ENCODE measurements at places on chromosomes 2 and 18. TPM values are rescaled to one million over a fixed set of nuclear protein-coding genes. Genes with fewer than 3 reads are reported as not detected.

DNA sequence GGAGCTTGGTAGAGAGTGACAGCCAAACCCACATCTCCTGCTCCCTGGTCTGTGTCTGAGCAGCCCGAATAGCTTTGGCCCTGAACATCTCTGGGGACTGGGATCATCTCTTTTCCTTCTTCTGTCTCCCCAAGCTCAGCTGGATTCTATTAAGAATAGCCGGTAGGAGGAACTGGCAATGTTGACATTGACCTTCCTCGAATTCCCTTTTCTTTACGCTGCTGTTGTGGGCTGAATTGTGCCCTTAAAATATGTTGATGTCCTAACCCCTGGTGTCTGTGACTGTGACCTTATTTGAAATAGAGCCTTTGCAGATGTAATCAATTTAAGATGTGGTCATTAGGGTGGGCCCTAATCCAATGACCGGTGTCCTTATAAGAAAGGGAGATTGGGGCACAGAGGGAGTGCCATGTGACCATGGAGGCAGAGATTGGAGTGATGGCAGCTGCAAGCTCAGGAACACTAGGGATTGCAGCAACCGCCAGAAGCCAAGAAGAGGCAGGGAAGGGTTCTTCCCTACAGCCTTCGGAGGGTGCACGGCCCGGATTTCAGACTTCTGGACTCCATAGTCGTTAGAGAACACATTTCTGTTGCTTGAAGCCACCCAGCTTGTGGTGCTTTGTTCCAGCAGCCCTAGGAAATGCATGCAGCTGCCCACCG, 5.8 kb upstream of the SFTPB start:
- no peak for DNase-seq

GRCh38 chr2:231612456-231613330, 20.0 kb downstream of the TEX44 start:
- DNase-seq: peak; percentile 100

- DNase-seq: no peak
Measured at GRCh38 chr18:4106407-4107033, 348.6 kb downstream of the DLGAP1 start.

GRCh38 chr2:85524336-85524908, 14.5 kb upstream of the MAT2A start:
- DNase-seq: peak; percentile 14

DNA sequence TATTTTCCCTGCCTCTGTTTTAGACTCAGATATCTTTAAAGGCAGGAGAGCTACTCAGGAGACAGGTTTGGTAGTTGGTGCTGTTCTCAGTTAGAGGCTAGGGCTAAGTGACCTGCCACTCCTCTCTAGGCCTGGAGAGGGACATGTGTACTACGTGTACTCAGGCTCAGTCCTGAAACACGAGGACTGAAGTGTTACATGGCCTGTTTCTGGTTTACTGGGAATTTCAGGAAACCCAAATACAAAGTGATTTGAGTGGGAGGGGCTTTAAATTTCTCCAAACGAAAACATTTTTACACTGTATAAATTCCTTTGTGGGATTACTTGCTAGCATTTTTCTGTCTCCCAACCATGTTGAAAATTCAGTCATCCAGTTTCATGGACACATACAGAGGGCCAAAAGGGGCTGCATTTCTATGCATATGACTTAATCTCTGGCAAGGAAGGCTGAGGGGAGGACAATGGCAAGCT, 343.3 kb downstream of the CYP26B1 start:
- peak; percentile 56 for DNase-seq

DNA sequence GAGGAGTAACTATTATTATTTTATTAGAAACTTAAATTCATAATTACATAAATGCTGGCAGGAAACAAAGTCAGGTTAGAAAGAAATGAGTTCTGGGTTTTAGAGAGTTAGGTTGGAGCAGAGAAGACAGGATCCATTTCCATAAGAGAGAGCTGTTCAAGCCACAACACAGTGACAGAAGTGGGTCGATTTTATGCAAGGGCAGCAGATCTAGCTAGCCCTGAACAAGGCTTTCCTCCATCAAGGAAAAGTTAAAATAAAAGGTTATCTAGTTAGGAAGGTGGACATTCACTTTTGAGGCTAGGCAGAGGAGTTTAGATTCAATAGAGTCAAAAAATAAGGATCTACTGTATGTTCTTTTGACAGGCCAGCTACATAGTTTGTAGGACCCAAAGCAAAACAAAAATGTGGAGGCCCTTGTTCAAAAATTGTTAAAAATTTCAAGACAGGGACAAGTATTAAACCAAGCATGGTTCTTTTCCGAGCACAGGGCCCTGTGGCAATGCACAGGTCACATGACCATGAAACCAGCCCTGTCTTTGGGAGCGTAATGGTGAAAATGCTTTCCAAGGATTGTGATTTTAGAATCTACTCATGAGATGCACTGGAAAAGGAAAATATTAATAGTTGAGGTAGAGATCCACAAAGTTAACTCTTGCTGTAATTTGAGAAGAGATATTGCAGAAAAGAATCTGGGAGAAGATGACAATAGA, 91.2 kb upstream of the CREB1 start:
- DNase-seq: no peak

DNA sequence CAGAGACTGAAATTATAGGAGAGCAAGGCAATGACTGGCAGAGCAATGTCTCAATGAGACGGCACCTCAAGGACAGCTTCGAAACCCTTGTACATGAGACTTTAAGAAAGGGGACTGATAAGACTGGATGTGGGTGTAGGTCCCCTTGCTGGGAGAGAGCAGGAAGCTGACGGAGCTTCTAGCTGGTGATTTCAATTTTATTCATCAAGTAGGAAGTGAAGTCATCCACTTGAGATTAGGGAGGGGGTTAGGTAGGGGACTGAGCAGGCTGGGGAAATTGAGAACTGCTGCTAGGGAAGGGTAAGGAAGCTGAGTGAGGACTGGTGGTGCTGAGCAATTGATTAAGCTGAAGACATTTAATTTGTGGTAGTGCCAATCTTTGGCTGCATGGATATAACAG, 99.5 kb upstream of the ITGB6 start:
- DNase-seq: no peak

GRCh38 chr2:238284802-238285515, 3.5 kb downstream of the PER2 start:
- peak; percentile 65 for DNase-seq

- no peak for DNase-seq
Measured at GRCh38 chr18:70398076-70398475, 109.2 kb downstream of the SOCS6 start.

GRCh38 chr2:207727261-207727660, 15.8 kb downstream of the CCNYL1 start:
- DNase-seq: peak; percentile 76

DNA sequence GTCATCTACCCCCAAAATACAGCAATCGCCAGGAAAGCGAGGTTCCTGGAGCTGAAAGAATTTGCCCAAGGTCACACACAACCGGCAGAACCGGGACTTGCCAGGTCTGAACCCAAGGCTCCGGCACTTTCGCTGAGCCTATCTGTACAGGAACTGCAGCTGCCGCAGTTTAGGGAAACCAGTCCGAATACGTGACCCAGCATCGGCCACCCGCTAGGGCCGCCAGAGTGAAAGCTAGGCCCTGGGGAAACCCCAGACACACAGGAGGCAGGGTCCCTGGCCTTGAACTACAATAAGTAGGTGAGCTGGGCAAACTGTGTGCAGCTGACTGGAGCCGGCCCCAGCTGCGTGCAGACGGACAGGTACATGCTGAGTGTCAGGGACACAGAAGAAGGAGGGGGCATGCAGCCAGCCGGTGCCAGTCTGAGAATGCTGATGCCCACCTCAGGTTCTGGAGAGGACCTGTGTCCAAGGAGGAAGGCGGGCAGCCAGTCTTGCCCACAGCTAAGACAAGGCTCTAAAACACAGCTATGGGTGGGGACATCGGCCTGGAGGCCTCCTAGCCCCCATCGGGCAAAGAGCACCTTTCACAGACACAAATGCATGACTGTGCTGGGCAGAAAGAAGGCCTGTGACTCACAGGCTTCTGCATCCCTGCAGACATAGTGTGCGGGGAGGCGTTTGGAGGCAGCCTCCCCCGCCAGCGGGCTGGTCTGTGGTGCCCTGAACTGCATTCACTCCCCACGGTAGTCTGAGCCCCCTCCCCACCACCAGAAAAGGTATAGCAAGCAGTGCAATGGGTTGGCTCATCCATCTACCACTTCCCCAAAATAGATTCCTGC, 107.4 kb upstream of the ID2 start:
- DNase-seq: peak; percentile 89

DNA sequence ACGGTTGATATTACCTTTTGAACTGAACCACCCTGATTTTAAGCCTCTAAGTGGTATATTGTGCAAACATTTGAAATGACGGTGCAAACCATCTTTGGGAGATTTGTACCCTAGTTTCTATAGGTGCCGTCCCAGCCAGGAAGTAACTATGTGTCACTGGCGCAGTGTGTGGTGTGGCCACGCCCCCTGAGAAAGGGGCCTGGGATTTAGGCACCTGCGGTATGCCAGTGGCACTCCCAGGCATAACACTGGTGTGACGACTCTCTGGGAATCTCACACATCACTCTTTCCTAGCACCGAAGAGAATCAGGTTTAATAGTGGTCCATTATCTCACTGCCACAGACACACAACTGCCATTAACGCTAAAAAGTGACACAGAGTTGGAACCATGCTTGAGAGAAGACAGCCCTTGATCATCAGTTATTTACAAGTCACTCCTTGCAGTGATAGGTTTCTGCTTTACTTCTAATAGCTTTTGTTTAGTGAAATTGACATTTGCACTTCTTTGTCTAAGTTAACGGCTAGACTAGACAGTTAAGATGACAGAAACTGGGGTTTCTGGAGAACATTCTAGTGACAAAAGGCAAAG, 11.1 kb downstream of the AQP4 start:
- no peak for DNase-seq

DNA sequence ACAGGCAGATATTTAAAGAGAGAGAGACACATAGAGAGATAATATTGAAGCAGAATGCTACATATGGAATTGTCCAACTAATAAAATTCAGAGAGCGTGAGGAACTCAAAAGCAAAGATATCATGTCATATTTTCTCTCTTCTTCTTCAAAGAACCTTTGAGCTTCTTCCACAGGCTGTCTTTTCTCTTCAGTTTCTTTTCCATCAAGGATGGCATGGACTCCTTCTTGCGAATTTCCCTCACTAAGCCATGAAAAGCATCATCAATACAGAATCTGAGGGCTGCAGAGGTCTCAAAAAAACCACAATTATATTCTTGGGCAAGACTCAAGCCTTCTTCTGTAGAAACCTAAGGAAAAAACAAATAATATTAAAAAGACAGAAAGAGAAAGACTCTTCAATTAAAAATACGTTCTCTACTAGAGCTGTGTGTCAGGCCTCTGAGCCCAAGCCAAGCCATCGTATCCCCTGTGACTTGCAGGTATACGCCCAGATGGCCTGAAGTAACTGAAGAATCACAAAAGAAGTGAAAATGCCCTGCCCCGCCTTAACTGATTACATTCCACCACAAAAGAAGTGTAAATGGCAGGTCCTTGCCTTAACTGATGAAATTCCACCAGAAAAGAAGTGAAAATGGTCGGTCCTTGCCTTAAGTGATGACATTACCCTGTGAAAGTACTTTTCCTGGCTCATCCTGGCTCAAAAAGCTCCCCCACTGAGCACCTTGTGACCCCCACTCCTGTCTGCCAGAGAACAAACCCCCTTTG, 371.9 kb downstream of the RIT2 start:
- no peak for DNase-seq

DNA sequence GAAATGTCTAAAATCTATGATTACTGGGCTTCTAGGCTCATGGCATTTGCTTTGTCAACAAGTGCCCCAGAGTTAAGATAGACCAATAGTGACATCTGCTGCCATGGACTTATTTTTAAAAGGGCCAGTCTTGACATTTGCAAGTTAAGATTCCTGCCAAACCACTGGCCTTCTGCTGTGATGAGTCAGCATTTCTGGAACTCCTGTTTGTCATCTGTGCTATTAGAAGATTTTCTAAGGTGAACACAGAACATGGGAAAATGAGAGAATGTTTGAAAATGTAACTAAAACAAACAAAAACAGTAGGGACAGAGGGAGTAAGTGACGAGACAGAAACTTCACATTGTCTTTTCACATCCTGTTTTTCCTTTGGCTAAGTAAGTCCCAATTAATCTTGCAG, 93.7 kb upstream of the WDR75 start:
- DNase-seq: peak; percentile 60

GRCh38 chr18:371609-371982, 103.7 kb upstream of the THOC1 start:
- no peak for DNase-seq

DNA sequence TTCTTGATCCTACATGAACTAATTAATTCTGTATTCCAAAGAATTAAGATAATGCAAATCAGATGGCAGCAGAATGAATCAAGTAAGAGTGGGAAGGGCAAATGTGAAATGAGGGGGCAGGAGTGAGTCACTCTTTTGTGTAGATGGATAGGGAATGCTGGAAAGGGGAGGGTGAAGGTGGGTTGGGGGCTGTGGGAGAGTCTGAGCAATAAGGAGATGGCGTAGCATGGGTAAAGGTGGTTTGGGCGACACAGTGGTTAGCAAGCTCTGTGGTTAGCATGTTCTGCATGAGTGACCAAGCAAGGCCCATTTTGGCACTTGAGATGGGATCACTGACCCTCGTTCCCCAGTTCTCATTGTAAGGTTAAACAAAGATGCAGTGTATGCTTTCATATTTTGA, 20.4 kb downstream of the GPD2 start:
- DNase-seq: no peak

DNA sequence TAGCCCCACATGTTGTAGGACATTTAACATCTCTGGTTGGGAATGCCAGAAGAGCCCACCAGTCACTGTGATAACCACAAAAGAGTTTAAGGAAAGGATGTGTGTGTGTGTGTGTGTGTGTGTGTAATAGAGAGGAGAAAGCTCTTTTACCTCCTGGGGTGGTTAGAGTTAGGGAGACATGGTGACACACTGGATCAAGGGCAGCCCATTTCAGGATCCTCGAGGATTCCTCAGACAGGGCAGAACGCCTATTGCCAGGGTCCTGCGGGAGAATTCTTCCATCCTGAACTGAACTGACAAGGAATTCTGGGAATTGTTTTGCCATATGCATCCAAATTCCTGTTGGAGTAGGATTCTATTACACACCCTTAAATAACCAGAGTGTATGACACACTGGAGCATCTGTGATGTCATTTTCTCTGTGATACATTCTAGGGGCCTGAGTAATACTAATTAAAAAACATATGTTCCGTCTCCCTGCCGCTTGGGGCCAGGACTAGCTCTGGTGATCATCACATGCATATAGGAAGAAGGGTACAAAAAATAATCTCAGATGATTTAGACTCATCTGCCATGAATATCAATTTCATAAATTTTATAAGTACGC, 156.4 kb upstream of the MMADHC start:
- peak; percentile 6 for DNase-seq

Gene SP9
- total RNA-seq: not detected

Gene TRIM43
- not detected for total RNA-seq

Gene ZNF519
- 12.4 TPM for total RNA-seq

Gene SPP2
- total RNA-seq: not detected

Gene CRACDL
- not detected for total RNA-seq

Gene TXNDC2
- total RNA-seq: 0.36 TPM

Gene HOXD10
- total RNA-seq: not detected

Gene KCNF1
- not detected for total RNA-seq

Measured in osteoblast (primary cell).